ENCODE measurements at places on chromosomes 5 and 9. TPM values are rescaled to one million over a fixed set of nuclear protein-coding genes. Genes with fewer than 3 reads are reported as not detected.

DNA sequence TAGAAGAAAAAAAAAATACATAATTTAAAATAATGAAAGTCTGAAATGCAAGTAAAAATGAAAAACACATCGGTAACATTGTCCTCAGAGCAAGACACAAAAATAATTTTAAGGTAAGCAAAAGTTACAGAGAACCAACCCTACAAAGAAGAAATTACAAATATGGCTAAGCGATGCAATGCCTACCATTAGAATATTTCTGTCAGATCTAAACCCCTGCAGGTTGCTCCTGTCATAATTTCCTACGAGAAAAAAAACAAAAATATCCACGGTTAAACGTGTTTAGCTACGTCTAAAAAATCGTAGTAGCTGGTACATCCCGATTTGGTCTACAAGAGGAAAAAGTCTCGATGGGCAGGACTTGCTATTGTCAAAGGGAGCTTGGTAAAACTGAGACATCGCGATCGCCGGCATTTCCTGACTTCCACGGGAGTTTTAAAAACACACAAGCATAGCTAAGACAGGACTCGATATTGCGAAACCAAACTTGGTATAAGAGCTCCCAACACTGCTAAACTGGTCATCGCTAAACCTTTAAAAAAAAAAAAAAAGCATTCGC lies 1.1 kb upstream of the ANXA2R start:
- peak overlapping the region; percentile 58 for H3K4me3 ChIP-seq
- peak overlapping the region; percentile 91 for H3K27ac ChIP-seq
- DNase-seq: peak; percentile 75
- H3K27me3 ChIP-seq: no peaks in the 10 kb centered on the region
- H3K4me1 ChIP-seq: peaks cover 17% of the 10 kb centered on the region

- no peak for DNase-seq
- H3K27ac ChIP-seq: no peak overlapping the region
- H3K27me3 ChIP-seq: no peaks in the 10 kb centered on the region
These were observed 156.5 kb downstream of the ASTN2 start for GRCh38 chr9:117258184-117258866.

- no peaks in the 10 kb centered on the region for H3K36me3 ChIP-seq
- no peaks in the 10 kb centered on the region for H3K27me3 ChIP-seq
- H3K4me1 ChIP-seq: no peaks in the 10 kb centered on the region
- DNase-seq: no peak
- H3K4me3 ChIP-seq: no peak overlapping the region
These were observed 78.4 kb upstream of the NR3C1 start for GRCh38 chr5:143481697-143482531.

DNA sequence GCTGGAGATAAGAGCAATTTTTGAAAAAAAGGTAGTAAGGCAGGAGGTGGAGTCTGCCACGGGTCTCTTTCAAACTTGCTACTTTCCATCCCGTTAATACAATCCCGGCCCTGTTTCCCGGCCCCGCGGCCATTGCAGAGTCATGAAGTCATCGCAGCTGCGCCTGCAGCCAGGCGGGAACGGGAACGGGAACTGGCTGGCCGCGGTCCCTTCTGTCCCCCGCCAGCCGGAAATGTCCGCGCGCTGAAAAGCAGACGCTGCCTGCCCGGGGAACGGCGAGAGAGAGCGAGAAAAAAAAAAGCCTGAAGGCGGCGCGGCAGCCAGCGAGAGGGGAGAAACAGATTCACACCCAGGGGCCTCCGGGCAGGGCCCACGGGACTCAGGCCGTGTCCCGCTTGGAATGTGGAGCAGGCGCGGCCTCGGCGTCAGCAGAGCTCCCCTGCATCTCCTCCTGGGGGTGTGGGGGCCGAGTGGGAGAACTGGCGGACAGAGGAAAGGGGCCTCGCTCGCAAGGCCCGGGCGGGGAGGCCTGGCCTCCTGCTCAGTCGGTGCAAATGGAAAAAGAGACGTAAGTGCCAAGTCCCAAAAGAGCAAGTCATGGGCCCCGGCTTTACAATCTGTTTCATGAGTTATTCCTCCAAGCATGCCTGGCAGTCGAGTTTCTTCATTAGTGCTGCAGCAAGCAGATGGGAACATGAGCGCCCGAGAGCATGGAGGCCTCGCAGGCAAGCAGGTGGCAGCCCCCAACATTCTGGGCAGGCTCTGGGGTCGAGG lies 201.2 kb upstream of the GAS1 start:
- no peaks in the 10 kb centered on the region for H3K27me3 ChIP-seq
- H3K27ac ChIP-seq: peak overlapping the region; percentile 79
- peaks cover 16% of the 10 kb centered on the region for H3K4me1 ChIP-seq
- H3K4me3 ChIP-seq: no peak overlapping the region
- no peaks in the 10 kb centered on the region for H3K36me3 ChIP-seq
- DNase-seq: peak; percentile 91

DNA sequence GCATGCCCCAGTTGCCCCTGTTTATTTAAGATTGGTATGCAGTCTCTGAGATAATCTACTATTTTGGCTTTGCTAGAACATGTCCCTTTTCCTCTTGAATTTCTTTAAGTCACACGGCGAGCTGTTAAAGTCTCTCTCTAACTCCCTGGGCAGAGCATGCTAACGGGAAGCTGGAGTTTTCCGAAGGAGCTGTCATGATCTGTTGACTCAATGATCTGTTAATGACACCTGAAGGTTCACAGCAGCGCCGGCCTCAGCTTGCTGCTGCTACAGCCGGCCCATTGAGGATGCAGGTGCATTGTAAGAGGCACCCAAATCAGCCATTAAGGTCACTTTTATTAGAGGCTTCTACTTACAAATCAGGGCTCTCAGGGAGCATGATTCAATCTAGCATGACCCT lies 1203.4 kb downstream of the MAT2B start:
- no peaks in the 10 kb centered on the region for H3K4me1 ChIP-seq
- no peak overlapping the region for H3K4me3 ChIP-seq
- H3K27me3 ChIP-seq: no peaks in the 10 kb centered on the region
- H3K27ac ChIP-seq: no peak overlapping the region

GRCh38 chr5:43336159-43336558 lies 22.9 kb upstream of the HMGCS1 start:
- H3K4me3 ChIP-seq: no peak overlapping the region
- DNase-seq: no peak
- no peaks in the 10 kb centered on the region for H3K4me1 ChIP-seq
- H3K36me3 ChIP-seq: no peaks in the 10 kb centered on the region
- no peak overlapping the region for H3K27ac ChIP-seq

- H3K27me3 ChIP-seq: no peaks in the 10 kb centered on the region
- no peak overlapping the region for H3K27ac ChIP-seq
- H3K4me3 ChIP-seq: no peak overlapping the region
These were observed 26.4 kb downstream of the TENT4A start for GRCh38 chr5:6739603-6740002.

DNA sequence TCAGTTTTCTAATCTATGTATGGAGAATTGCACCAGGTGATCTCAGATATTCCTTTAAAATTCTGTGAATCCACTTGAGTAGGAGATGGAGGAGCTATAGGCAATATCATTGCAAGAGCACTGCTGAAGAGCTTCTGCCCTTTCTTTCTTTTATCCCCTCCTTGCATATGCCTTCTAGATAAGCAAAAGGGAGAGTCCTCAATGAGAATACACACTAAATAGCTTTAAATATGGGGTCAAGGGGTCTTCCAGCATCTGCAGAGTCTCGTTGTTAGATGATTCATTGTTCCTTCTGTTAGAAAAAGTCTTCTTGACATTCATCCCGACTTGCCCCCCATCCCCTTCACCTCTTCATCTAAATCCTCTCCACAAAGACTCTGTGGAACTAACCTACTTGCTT lies 156.1 kb downstream of the PIK3R1 start:
- no peaks in the 10 kb centered on the region for H3K27me3 ChIP-seq
- no peaks in the 10 kb centered on the region for H3K36me3 ChIP-seq
- H3K4me1 ChIP-seq: no peaks in the 10 kb centered on the region
- H3K4me3 ChIP-seq: no peak overlapping the region
- no peak overlapping the region for H3K27ac ChIP-seq
- no peak for DNase-seq

GRCh38 chr9:121840838-121841760 lies 189.7 kb downstream of the DAB2IP start:
- no peaks in the 10 kb centered on the region for H3K36me3 ChIP-seq
- H3K4me1 ChIP-seq: no peaks in the 10 kb centered on the region
- no peak overlapping the region for H3K4me3 ChIP-seq
- H3K27ac ChIP-seq: no peak overlapping the region

Gene PHF24
- total RNA-seq: not detected

Gene SLC6A3
- 0.16 TPM for total RNA-seq
